ENCODE measurements at places on chromosomes 7 and 10.

DNA sequence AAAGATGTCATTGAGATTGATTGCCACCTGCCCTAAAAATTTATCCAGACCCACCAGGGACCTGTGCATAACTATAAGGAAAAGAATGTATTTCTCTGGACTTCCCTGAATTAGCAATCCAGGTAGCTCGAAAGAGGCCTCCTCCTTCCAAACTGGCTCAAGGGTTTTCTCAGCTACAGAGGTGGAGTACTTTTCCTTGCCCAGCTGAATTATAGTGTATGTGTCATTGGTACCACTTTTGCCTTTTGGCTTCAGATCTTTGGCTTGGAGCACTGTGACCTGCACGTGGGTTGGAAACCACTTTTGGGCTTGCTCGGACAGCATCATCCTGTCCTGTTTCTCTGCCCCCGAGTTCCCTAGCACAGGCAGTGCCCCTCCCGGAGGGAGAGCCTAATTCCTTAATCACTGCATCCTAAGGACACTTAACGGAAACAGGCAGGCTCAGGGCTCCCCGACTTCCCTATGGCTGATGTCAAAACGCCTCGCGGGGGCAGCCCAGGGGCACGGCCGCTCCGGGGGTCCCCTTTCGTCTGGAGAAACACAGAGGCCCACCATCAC is 825 bp downstream of the RAB11FIP2 start:
- DNase-seq, result peak; percentile 35

DNA sequence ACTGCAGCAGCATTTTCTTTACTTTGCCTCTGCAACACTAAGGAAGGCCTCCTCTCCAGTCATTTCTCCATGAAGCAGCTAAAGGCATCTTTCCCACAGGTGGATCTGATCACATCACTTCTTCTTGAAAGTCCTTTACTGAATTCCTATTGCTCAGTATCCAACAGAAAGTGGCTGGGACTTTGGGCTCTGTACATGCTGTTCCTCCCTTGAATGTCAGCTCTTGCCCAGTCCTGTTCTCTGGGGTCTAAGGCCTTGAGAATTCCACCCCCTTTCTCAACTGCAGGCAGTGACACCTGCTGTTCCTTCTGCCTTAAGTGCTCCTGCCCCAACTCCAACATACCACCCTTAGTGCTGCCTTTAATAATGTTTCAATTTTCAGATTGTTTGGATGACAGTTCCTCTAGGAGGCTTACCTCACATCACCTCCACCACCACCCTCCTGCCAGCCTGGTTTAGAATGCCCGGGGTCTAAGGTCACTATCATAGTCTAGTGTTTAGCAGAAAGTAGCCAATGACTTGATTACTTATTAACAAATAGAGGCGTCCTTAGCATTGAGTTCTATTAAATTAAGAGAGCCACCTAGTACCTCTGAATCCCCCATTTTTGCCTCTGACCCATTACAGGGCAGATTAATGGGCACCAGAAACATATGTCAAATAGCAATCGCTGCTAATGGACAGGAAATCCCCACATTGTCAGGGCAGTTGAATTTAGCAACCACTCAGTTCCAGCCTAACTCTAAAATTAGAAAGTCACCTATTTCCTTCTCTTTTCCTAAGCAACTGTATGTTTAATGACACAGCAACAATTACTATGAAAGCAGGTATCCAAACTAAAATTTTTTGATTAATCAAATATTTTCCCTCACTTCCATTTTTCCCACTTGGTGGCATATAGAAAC is 11.4 kb downstream of the INHBA start:
- no peak for DNase-seq

DNA sequence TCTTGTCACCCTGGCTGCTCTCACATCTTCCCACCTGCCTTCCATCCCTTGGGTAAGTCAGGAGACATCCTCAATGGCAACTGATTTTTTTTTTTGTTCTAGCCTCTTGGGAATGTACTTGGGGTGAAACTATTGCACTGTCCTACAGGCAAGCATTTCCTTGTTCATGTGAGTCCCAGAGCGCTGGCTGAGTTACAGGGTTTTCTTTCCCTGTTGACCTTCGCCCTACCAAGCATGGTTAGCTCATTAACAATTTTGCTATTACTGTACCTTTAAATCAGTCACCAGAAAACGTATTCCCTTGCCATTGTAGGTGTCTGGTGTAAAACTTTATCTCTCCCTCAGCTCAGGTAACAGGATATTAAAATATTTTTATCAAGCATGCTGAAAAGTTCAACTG is 98.9 kb downstream of the PRLHR start:
- DNase-seq, result no peak

DNA sequence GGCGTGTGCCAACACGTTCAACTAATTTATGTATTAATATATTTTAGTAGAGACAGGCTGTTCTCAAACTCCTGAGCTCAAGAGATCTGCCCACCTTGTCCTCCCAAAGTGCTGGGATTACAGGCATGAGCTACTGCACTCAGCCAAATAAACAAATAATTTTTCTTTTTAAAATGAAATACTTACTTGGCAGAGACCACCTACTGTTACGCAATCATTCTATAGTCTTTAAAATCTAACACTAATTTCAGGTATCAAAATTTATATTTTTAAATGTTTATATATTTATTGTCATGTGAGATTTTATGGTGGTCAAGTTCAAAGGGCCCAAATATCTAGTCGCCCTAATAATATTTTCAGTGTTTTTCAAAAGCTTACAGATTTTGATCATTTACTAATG is 323.3 kb downstream of the PCDH15 start:
- DNase-seq, result no peak
